ENCODE measurements at places on chromosomes 5 and 9.

- no peak for DNase-seq
These were observed 48.2 kb downstream of the NUDT12 start for GRCh38 chr5:103514371-103514770.

DNA sequence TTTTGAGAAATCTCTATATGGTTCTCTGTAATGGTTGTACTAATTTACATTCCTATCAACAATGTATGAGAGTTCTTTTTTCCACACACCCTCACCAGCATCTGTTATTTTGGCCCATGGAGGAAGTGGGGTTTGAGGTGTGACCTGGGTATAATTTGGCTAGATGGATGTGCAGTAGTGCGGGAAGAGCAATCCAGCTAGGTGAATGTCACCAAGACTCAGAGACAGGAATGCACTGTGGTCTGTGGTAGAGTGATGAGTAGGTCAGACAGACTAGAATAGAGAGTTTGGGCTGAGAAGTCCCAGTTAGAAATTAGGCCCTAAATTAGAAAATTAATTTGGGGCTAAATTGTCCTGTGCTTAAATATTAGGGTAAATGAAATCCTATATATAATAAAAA is 32.8 kb upstream of the PIP5K1B start:
- DNase-seq = no peak

- DNase-seq = no peak
These were observed 494 bp downstream of the CERT1 start for GRCh38 chr5:75510836-75511434.

DNA sequence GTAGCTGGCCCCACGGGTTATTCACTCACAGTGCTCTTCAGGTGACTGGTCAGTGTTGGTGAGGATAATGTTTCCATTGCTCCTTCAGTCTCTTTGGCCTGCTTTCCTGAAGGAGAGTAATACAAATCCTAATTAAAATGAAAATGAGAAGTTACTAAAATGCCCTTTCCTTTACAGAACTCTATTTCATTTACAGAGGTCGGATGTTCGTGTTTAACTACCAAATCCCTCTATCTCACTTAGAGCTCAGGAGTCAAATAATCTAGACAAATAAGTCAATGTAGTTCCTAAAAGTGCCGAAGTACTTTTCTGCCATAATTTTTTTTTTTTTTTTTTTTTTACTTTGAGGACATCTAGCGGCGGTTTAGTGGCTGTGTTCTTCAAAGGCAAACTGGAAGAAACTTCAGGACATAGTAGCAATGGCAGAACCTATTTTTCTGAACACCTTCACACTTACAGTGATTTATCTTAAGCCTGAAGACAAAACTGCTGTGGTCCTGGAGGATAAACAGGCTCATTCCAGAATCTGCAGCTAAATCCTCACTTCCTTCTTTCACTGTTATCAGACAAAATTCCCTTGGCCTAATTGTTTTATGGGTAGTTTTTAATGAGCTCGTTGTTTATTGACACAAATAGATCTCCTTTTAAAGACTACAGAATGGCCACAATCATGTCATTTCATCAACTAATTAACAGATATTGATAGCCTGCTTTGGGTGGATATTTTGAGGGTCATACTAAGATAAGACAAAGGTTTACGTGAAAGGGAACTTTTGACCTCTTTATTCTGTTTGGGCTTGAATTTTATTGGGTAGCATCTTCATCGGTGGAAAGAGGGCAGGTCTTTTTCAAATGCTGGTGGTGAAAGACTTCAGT is 207.6 kb upstream of the DMRTA1 start:
- peak; percentile 18 for DNase-seq

DNA sequence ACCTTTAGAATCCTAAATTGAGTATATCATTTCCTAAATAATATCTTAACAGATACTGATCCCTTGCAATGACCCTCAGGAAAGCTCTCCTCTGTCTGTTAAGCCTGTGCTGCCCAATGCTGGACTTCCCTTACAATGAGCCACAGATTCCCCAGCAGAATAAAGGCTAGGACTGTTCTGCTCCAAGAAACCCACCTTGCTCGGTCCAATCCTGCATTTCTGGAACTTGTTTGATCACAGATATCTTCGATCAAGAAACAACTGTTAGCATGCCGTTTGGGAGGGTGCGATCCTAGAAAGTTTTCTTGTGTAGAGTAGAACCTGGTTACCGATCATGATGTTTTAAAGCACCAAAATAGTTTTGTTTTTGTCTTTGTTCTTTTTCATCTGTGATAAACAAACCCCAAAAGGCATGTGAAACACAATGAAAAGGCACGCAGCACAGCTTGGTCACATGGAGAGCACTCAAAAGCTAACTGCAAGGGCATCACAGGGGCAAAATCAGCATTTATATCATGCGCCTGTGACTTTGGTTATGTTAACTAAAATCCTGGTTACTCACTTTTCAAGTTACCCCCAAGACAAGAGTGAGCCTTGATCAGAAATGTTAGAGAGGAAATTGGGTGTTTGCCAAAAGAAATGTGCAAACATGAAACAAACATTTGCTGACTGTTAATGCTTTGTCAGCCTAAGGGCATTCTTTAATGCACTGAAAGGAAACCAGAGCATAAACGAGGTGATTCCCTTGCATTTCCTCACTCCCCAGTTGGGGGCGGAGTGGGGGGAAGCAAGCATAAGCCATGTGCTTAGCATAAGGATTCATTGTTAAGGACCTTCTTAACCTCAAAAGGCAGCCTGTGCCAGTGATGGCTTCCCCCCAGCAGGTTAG is 61.9 kb upstream of the ADAMTS16 start:
- no peak for DNase-seq

DNA sequence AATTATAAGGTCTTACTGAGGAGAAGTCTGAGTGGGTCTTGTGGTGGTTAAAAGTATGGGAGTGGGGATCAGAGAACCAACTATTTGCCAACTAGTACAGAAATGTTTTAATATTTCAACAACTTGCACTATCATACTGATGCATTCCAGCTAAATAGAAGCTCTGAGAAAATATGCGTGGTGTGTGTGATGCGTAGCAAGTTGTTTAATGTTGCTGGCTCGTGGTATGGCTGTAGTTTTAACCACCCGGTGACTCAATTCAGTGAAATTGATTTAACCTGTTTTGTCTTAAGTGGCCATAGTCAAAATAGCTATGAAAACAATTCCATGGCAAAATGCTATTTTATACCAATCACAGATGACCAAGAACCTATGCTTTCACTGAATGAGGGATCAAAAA is 176.5 kb upstream of the SLC24A2 start:
- no peak for DNase-seq

- no peak for DNase-seq
These were observed 152.7 kb downstream of the ATP10B start for GRCh38 chr5:160699301-160699700.

GRCh38 chr5:54580997-54581811 is 63.6 kb downstream of the SNX18 start:
- no peak for DNase-seq

DNA sequence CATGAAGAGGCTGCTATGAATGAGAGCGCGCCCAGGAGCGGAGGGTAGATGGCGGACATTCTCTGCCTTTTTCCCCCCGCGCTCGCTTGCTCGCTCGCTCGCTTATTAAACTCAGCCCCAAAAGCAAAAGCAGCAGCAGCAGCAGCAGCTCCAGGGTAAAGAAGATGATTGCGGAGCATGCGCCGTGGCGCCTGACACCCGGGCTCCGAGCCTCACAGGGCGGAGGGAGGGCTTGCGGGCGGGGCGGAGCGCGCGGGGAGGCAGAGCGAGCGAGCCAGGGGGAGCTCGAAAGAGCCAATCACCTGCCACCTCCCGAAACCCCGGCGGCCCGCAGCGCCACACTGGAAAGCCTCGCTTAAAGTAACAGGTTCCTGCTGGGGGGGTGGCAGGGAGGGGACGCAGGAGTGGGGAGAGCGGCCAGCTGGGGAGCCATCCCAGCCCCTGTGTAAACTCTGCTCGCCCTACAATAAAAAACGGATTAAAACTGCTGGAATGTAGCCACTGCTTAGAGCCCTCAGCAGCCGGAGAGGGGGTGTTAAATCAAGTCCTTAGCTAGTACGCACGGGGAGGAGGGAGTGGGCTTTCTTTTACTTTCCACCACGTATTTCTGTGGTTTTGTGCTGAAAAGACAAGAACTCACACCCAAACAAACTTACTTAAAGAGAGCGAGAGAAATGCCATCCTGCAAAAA is at the start of gene MLLT3:
Gene MLLT3 (minus strand): TSS at position 170 of the 691 bp plus-strand sequence.
- peak; percentile 97 for DNase-seq

DNA sequence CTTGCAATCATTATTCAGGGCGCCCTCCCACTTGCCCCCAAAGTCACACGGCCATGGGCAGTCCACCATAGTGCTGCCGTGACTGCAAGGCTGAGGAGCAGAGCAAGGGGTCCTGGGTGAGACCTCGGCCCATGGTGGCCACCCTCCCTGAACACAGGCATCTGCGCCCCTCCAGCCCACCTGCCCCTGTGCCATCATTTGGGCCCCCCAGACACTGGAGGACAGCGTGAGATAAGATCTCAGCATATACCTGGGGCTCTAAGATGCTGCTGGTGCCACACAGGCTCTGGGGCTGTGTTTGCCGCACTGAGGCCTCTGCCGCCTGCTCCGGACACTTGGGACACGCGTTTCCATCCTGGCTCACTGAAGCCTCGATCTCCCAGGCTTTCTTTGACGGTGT is 3.5 kb downstream of the TMEM250 start:
- DNase-seq = no peak

DNA sequence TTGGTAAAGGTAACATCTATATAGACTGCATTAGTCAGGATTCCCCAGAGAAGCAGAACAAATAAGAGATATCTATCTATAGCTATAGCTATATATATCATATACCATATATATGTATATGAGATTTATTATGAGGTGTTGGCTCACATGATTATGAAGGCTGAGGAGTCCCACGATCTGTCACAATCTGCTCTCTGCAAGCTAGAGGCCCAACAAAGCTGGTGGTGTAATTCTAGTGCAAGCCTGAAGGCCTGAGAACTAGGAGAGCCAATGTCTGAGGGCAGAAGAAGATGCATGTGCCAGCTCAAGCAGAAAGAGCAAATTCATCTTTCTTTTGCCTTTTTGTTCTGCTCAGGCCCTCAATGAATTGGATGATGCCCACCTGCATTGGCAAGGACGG is 102.2 kb upstream of the PLPPR1 start:
- DNase-seq = no peak

GRCh38 chr5:109876941-109877669 is 187.4 kb downstream of the MAN2A1 start:
- DNase-seq = no peak

- DNase-seq = no peak
These were observed 123.2 kb downstream of the TEX10 start for GRCh38 chr9:100229561-100229960.

- DNase-seq = no peak
These were observed 509.4 kb upstream of the C9orf72 start for GRCh38 chr9:28082671-28083070.

DNA sequence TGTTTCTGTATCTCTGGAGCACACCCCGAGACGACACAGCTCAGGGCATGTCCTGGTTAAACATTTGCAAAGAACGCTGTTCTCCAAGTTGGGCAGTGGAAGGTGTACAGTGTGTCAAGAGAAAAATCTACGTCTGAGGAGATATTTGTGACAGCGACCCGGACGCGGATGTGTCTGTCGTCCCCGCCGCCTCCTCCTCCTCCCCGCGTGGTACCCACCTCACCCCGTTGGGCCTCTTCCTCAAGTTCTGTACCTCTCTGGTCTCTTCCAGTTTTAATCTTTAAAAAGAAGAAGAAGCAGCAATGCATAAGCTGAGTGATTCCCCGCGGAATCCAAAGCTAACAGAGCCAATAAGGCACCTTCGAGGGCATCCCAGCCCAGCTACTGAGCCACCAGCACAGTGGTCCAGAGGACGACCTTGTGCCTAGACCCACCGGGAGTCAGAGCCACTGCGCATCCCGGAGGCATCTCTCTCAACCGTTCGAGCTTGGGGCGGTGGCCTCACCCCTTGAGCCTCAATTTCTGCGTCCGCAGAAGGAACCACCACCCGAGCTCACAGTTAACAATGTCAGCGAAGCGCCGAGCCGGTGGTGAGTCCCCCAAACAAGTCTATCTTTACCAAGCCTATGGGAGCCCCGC is 467 bp downstream of the C9orf78 start:
- DNase-seq = peak; percentile 47

DNA sequence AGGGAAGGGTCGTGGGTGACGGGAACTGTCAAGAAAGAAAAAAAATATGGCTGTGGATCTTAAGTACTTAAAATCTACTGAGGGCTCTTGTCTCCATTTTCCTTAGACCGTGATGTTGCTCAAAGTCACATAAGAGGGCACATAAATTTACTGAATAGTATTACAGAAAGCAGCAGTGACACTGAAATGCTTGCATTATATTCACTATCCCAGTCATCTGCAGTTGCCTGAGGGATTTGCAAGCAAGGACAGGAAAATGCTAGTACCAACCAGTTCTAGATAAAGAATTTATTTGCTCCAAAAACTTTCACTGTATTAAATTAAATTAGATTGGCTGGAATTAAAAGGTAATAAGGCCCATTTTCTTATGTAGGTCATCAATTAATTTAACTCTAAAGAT is 106.5 kb upstream of the CCDC152 start:
- no peak for DNase-seq

GRCh38 chr9:97237951-97238889 is 69.2 kb upstream of the CCDC180 start:
- peak; percentile 76 for DNase-seq

DNA sequence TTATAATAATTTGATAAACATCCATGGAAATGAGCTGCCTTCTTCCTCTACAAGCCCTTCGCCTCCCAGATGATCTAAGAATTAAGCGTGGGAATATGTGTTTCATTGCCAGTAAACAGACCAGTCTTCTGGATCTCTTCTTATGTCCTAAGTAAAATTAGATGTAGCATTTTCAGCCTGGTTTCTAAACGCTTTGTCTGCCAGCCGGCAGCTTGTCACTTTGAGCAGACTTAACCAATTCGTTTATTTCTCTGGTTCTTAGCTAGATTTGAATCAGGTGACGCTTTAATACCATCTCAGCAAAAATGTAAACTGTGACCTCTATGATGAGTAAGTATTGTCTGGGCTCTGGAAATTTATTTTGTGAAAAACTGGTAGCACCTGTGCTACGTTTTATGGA is 380.6 kb upstream of the NUDT12 start:
- no peak for DNase-seq

- DNase-seq = peak; percentile 48
These were observed at the start of gene SMIM33 for GRCh38 chr5:139470821-139471300. Gene SMIM33 (plus strand): TSS chr5:139471004. CDS start chr5:139471122, 118 bp downstream.

GRCh38 chr9:6876195-6876894 is 118.6 kb downstream of the KDM4C start:
- DNase-seq = no peak

- DNase-seq = no peak
These were observed 54.1 kb upstream of the RPS23 start for GRCh38 chr5:82332064-82332855.

GRCh38 chr5:142661143-142661542 is 24.7 kb downstream of the FGF1 start:
- no peak for DNase-seq

DNA sequence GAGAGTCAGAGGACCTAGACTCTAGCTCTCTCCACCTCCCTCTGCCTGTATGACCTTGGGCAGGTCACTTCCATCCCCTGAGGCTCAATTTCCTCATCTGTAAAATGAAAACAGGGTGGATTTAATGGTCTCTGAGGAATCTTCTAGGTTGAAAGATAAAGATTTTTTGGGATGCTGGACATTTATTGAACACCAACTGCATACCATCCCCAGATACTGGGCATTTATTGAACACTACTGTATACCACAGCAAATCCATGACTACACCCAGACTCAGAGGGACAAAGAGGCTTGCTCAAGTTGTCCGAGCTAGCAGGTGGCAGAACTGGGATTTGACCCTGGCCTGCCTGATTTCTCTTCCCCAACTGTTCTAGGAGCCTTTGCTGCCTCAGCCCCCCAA is 25.0 kb upstream of the CPLX2 start:
- DNase-seq = no peak

- no peak for DNase-seq
These were observed 329.7 kb downstream of the NR2F1-AS1 start for GRCh38 chr5:93251347-93251746.

All from CD4-positive, alpha-beta T cell treated with Interleukin-2 at 100 ng/mL for 4 hours (primary cell).